ENCODE measurements at places on chromosomes 4 and X. TPM values are rescaled to one million over a fixed set of nuclear protein-coding genes. Genes with fewer than 3 reads are reported as not detected.

- DNase-seq, result no peak
Observed at GRCh38 chrX:103688946-103689345, 2.4 kb upstream of the MORF4L2 start.

VCX3B gene
- polyA plus RNA-seq, result not detected

GRCh38 chrX:28133763-28134162 lies 152.5 kb upstream of the DCAF8L1 start:
- no peak for DNase-seq

GRCh38 chrX:40266490-40267333 lies 169.0 kb upstream of the BCOR start:
- no peak for DNase-seq

DNA sequence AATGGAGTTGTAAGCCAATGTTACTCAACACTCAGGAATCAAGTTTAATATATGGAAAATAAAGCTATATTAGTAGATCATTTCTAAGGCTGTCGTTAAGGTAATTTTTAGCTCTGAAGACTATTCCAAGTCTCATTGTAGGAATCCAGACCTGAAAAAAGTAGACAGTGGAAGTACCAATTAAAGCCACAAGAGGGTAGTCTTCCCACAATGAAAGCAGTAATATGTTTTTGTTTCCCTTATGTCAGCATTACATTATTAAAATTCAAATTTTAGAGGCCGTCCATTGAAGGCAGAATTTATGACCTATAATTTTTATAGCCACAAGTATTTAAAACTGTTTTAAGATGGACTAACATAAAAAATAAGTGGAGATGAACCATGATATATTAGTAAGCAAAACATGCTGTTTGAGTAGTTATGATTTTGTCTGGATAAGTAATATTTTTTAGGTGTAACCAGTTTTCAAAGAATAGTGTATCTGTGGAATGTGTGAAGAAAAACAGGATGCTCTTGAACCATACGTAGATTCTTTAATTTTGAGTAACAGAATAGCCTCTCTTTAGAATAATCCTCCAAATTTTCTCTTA lies 372.6 kb upstream of the TECRL start:
- no peak for DNase-seq

GRCh38 chr4:87196927-87197326 lies 23.5 kb downstream of the KLHL8 start:
- DNase-seq, result no peak

DNA sequence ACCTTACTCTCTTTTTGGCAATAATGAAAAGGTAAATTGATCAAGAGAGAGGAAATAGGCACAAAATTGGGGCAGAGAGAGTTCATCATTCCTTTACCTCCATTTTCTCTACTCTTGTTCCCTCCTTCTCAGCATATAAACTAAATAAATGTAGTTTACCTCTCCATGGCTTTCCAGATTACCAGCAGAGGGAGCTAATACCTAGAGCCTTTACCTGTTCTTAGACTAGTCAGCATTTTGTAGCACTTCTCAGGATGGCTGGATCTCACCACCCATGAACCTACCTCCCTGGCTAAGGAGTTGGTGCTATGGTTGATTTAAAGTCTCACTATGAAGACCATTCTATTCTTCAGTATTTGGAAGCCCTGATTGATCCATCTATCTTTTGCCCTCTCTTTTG lies 15.7 kb downstream of the OFD1 start:
- no peak for DNase-seq

- DNase-seq, result no peak
Observed at GRCh38 chr4:142886566-142886965, 40.5 kb upstream of the INPP4B start.

DNA sequence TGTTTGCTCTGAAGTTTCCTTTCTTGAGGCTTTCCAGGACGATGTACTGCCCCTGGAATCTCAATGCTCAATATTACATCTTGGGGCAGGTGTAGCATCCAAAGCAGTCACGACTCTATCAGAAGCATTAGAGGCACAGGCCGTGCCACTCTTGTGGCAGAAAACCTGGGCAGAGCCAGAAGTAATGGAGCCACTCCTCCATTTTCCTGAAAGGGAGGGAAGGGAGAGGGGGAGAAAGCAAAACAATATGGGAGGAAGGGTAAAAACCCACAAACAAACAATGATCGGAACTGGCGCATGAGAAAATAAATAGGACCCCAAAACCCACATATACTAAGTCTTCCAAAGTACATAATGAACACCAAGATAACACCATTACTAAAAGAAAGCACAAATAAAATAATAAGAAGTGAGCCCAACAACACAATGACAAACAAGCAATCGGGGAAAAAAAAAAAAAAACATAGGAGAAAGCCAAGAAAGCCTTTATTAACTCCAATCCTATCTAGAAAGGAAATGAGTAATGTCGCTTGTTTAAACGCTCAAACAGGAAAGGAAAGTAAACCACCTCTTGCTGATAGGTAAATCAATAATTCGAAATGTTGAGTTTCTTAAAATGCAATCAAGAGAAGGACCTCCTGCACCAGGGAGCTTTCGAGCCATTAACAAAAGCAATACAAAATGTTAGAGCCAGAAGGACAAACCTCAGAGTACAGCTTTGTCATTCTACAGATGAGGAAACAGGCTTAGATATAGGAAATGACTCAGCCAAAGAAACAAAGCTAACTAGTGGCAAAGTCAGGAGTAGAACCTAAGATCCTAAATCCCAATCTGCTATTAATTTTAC lies 117.4 kb downstream of the ATRX start:
- DNase-seq, result no peak

IL2 gene
- polyA plus RNA-seq, result not detected

DNA sequence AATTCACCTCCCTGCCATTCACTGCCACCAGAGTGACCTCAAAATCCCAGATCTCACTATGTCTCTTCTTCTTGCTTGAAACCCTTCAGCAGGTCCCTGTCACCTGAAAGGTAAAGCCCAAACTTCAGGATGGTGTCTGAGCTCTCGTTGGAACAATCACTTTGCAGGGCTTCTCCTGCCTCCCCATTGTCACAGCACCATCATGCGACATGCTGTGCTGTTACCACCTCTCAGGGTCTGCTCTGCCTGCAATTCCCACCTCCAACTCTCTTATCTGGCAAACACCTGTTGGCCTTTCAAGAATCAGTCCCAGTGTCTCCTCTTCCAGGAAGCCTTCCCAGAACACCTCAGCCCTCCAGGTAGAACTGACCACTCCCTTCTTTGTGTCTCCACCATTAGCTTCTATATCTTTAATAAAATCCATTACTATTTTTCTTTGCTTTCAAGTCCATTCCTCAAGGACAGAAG lies 46.2 kb downstream of the SEL1L3 start:
- no peak for DNase-seq

All from forelimb muscle (tissue), 1 donor.